ENCODE measurements at places on chromosomes 13 and 19.

DNA sequence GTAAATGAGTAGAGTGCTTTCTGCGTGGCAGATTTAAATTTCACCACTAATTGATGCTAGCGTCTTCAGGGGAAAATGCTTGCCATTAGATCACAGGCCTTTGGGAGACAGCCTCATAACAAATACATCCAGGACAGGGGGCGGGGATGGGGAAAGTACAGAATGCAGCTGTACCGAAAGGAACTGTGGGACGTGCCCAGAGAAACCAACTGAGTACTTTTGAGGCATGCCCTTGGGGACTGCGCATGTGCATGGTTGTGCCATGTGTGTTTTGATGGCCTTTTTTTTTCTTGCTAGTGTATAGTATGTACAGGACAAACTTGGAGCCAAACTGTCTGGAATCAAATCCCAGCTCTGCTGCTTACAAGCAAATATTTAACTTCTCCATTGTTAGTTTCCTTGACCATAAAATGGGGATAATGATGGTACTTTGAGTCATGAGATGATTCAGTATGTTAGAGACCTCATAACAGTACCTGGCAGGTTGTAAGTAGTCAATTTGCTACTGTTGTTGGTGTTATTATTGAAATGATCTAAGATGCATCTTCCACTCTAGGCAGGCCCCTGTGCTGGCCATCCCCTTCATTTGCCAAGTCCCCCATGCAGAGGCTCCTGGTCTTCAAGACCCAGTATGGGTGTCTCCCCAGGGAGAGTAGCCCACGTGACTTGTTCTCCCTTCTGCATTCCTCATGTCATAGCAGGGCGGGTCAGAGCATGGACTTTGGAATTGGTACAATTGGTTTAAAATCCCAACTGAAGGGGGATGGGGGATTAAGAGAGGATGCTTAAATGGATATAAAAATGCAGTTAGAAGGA lies 68.3 kb upstream of the NPAS1 start:
- no peak for DNase-seq

DNA sequence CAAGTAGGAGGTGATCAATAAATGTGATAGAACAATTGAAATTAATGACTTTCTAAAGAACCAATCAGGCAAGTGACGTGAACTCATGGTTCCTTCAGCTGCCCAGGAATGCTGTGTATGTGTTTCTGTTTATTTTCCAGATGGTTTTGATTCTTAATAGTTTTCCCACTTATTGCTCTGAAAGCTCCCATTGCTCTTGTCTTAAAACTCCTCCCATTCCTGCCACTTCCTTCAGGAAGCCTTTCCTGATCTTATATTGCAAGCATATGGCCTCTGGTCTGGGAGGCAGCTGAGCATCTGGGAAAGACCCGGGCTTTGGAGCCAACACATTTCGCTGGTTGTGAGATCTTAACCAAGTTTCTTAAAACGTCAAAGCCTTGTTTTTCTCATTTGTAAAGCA lies 17.1 kb upstream of the LATS2 start:
- DNase-seq: no peak

GRCh38 chr13:75366380-75367280 lies 115.3 kb downstream of the TBC1D4 start:
- no peak for DNase-seq

DNA sequence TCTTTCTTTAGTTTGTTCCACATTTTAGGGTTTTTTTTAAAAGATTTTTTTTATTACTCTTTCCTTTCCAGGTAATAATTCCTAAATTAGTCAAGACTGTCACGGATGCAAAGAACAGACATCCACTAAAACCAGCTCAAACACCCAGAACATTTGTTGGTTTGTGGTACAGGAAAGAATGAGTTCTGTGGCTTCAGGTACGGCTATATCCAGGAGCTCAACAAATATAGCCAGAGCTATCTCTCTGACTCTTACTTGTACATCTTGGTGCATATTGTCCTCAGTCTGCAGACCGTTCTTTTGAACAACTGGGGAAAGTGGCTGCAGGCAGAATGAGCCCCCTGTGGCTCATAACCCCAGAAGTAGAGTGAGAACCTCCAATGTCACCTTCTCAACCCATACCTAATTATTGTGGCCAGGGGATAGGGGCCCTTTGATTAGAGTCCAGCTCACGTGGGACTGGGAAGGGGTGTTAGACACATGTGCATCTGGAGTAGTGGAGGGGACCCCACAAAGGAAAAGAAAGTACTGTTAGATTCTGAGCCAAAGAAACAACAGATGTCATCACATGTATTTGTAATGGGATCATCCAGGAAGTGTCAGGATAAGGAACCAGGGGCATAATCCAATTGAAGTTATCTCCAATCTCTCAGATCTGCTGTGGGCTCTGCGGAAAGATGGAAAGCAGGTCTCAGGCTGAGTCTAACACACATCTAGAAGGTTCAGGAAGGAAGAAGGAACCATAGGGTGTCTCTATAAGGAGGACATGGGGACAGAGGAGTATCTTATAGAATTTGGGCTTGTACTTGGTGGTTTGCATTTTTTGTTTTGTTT lies 1.9 kb upstream of the ZNF358 start:
- DNase-seq: no peak

GRCh38 chr19:6797646-6798045 lies 25.1 kb downstream of the VAV1 start:
- DNase-seq: no peak

DNA sequence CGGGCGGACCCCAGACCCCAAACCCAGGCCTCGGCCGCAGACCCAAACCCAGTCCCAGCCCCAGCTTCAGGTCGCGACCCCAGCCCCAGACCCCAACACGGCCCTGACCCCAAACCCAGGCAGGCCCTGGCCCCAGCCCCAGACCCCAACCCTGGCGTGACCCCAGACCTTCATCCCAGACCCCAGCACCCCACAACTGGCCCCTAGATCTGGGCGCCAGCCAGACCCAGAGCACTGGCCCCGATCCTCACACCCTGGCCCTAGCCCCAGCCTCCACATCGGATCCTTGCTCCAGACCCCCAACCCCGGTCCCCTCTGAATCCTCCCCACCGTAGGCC lies 7.5 kb downstream of the MBD3 start:
- DNase-seq: no peak

DNA sequence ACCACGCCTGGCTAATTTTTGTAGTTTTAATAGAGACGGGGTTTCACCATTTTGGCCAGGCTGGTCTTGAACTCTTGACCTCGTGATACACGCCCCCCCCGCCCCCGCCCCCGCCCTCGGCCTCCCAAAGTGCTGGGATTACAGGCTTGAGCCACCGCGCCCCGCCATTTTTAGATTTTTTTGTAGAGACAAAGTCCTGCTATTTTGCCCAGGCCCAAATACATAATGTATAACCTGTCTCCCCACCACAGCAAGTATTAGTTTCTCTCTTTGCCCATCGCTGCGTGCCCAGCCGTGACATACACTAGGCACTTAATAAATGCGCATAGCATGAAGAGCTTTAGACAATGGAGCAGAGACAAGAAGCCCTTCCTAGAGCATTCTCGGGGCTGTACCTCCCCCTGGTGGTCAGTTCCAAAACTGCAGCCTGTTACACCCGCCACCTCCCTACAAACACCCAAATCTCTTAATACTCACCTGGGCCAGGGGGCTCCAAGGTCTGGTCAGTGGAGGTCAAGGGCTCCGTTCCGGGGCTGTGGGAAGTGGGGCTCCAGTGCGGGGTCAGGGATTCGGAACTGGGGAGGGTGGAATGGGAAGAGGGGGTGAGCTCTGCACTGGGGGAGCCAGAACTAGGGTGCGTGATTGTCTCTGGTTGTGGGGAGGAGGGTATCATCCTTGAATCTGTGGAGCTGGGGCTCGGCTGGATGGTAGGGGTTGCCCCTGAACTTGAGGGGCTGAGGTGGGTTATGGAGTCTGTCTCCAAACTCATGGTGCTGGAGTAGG lies 22.5 kb downstream of the IQCN start:
- DNase-seq: peak; percentile 94

DNA sequence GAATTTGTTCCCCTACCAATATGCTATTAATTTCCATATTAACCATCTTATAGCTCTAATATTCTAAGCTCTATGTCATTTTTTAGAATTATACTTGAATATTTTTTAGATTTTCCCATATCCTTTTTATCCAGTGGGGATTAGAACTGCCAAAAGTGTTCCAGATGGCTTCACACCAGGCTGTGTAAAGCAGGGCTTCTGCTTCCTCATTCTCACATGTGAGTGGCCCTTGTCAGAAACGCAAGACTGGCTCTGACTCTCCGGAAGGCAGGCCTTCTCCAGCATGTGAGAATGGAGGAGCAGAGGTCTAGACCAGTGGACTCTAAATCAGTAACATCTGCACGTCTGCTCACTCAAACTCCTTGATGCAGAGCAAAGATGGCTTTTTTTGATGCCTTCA lies 650.1 kb downstream of the FGF9 start:
- no peak for DNase-seq

DNA sequence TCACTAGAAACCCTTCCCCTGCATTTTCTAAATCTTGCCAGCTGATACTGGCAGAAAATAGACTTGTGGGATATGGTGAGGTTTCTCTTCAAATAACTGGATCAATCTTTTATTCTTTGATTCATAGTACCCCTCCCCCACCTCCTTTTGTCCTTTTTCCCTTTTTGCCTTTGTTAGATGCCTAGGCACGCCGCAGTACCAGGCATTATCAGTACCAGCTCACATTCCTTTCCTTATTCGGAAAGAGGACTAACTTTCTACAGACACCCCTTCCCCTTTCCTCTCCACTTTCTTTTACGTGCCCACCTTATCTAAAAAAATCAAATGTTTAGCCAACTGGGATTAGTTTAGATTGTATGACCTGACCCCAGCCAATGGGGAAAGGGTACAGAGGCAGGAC lies 226.4 kb downstream of the MTUS2 start:
- DNase-seq: no peak

DNA sequence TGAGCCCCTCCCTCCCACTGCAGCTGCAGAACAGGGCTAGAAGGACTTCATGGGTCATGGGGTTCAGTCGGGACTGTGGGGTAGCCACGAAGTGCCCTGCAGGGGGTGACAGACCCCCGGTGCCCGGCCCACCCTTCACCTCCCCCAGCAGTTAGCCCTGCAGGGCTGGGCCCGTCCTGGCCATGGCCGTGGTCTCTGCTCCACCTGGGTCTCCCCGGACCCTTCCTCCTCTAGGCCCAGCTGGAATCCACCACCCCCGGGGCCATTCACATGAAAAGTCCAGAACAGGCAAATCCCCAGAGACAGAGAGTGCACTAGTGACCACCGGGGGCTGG lies 17.3 kb downstream of the MKNK2 start:
- no peak for DNase-seq

GRCh38 chr19:43624933-43625332 lies 5.5 kb upstream of the ZNF428 start:
- peak; percentile 89 for DNase-seq

- DNase-seq: peak; percentile 71
These were observed 15.9 kb downstream of the CBY2 start for GRCh38 chr13:45718063-45718462.

GRCh38 chr19:4534836-4535658 lies at the start of gene PLIN5:
PLIN5 (minus strand) TSS chr19:4535224; CDS start chr19:4534074, 1,150 bp downstream.
- DNase-seq: peak; percentile 76

GRCh38 chr13:40662866-40663265 lies 3.6 kb downstream of the FOXO1 start:
- peak; percentile 76 for DNase-seq

DNA sequence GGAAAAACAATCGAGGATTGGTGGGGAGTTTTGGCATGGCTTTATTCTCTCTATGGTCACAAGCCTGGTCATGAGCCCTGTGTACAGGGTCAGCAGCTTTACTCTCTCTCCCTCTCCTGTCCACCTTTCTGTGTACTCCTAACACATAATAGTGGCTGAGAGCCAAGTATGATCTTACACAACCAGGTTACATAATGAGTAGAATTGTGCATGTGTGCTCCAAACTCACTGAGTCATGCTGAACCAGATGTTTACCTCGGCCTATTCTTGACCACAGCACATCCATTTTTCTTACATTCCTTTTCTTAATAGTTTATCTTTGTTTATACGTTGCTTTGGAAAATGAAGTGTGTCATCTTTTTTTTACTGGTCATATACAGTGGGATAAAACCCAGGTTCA lies 53.1 kb downstream of the ZNF254 start:
- no peak for DNase-seq

GRCh38 chr13:108985166-108985565 lies 355.8 kb downstream of the MYO16 start:
- no peak for DNase-seq

DNA sequence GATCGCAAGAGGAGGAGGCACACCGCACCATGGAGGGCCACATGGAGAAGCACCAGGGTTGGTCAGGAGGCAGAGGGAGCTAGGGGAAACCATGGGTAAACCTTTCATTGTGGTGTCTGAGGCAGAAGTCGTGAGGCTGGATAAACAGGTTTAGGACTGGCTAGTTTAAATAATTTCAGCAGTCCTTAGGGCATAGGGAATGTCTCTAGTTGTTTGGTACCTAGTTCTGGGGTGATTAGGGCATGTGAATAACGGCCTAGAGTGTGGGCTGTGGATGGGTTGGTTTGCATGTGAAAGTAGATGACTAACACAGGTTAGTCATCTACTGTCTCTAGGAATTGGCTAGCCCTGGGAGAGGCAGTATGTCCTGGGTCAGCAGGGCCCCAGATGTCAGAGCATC lies 102.3 kb downstream of the STOML3 start:
- DNase-seq: no peak

DNA sequence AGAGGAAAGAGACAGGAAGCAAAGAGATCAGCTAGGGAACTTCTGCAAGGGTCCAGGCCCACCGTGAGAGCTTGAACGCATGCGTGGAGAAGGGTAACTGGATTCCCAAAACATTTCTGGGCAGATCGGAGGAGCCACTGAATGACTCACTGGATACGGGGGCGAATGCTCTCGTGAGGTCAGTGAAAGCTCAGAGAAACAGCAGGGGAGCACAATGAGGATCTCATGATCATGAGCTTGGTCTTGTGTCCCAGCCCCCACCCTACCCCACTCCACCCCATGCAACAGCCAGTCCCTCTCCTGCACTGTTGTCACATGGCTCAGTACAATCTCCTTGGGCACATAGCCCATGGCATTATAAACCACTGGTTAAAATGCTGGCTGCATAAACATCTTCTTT lies 40.6 kb downstream of the DCLK1 start:
- no peak for DNase-seq

DNA sequence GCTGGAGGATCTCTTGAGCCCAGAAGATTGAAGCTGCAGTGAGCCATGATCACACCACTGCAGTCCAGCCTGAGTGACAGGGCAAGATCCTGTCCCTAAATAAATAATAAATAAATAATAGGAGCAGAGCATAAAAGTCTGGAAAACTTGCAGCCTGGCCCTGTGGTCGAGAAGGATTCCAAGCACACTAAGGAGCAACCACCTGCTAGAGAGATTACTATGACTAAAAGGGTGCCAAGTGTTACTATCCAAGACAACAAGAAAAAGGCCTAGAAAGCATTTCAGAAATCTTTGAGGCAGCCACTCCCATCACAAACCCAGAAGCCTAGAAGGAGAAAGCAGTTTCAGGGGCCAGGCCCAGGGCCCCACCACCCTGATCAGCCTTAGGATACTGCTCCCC lies 46.1 kb downstream of the LHFPL6 start:
- DNase-seq: no peak

GRCh38 chr13:32881074-32881776 lies 135.0 kb upstream of the KL start:
- no peak for DNase-seq

GRCh38 chr13:53311561-53311960 lies 282.9 kb downstream of the OLFM4 start:
- DNase-seq: no peak
